ENCODE measurements at places on chromosomes 7 and 10.

DNA sequence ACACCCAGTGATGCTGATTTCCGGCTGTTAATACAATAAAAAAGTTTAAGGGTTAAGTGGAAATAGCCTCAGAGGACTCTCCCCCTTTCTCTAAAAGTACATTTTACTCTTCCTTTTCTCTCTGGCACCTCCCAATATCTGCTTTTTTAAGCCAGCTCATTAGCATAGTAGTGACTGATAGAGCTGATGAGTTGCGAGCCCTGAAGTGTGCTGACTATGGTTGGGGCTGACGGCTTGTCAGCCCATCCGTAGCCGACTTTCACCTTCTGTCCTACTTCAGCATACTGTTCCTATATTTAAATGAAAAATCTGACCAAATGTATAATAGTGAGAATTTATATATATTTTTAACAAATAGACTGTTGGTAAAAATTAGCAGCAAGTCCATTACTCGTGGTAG lies 80.0 kb downstream of the SHH start:
- no peak for DNase-seq

DNA sequence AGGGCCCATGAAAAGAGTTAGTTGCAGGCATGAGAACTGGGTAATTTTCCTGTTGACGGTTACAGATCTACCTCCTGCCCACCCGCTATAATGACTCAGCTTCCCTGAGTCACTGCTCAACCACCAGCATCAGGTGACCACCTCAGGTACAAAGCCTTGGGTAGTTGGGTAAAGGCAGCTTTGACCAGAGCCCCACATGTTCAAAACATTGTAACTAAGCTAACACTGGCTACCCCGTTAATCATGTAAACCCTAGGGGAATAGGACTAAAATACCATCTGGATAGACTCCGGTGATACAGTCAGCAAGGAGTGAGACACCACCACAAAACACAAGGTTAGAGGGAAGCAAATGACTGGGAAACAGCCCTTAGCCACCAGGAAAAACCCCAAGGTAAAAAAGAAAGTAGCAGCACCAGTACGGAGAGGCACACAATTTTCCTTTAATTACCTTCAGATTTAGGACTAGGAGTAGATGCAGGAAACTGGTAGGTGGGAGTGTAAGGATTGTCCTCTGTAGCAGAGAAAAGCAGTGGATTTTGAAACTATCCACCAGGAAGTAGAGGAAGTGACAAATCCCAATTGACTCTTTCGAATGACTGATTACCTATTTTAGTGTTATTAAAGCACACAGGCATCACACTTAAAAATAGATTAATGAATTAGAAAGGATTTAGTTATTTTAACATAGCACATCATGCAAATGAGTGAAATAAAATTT lies 103.5 kb upstream of the PDLIM1 start:
- peak; percentile 75 for DNase-seq

DNA sequence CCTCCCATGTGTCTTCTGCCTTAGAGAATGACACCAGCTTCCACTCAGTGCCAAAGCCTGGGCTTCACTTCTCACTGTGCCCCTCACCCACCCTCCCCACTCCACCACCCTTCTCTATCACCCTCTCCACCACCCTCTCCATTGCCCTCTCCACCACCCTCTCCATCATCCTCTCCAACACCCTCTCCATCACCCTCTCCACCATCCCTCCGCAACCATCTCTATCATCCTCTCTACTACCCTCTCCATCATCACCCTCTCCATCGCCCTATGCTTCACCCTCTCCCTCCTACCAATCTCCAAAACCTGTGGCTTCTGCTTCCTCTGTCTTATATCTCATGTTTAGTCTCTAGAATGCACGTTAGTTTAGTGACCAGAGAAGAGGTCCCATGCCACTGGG lies 91.0 kb upstream of the TMEM72 start:
- no peak for DNase-seq

DNA sequence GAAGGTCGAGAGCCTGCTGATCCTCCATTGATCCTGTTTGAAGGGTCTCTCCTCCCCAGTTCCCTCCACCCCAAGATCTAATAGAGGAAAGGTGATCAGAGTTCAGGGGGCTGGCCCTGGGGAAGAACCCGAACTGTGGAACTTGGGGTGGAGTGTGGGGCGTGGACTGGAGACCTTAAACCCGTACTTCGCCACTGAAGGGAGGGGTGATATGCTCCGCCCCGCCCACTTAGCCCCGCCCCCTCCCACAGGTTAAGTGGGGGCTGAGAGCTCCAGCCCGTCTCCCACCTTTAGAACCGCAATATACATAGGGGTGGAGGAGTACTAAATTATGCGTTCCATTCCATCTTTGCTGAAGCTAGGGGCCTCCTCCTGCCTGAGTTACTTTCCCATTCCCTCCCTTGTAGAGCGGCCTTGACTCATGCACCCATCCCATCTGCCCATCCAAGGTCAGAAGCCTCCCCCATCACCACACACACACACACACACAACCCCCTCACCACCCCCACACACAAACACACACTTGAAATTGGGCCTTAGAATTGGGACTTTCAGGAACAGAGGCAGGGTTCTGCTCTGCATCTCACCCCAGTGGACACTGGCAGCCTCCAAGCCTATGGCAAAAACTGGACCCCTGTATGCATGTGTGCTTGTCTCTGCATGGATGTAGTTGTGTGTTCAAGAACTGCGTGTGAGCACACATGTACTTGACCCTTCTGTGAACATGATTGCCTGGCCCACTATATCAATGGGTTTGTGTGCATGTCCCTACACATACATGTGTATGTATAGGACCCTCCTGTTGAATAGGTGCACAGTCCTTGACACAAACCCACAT lies 991 bp downstream of the SEMA4G start:
- DNase-seq: no peak

- DNase-seq: peak; percentile 52
Observed at GRCh38 chr10:6493521-6494441, 86.3 kb downstream of the PRKCQ start.

- no peak for DNase-seq
Observed at GRCh38 chr10:75283671-75284470, 48.1 kb upstream of the COMTD1 start.

- DNase-seq: no peak
Observed at GRCh38 chr7:97845622-97846203, 26.5 kb downstream of the ASNS start.

- no peak for DNase-seq
Observed at GRCh38 chr7:149680331-149681025, 92.9 kb downstream of the ZNF467 start.

- no peak for DNase-seq
Observed at GRCh38 chr10:17785276-17785930, 23.7 kb upstream of the MRC1 start.

DNA sequence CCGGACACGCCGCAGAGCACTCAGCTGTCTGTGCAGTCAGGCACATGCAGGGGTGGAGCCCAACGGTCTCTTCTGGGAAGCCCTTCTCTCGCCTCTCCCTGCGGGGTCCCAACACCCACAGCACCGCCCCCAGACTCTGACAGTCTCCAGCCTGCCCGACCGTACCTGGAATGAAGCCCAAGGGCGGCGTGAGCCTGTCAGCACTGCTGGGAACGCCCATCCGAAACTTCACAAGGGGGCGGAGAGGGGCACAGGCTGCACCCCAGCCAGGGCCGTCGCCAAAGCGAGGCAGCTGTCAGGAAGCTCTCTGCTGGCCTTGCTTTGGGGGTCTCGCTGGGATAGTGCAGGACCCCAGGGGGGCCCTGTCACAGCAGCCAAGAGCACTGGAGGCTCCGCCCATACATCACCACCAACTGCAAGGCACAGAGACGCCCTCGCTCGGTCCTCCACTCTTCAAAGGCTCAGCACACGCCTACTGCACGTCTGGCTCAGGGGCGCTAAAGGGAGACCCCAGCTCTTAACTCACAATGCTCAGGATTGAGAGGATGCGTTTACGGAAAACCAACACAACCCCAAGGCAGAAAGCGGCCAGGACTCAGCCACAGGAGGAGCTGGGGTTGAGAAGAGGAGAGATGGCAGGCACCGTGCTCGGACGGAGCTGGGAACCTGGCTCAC lies 30.9 kb downstream of the MAD1L1 start:
- no peak for DNase-seq

- no peak for DNase-seq
Observed at GRCh38 chr10:72276421-72277339, 3.0 kb downstream of the DDIT4 start.

- DNase-seq: no peak
Observed at GRCh38 chr10:31912898-31913850, 15.5 kb downstream of the ARHGAP12 start.

DNA sequence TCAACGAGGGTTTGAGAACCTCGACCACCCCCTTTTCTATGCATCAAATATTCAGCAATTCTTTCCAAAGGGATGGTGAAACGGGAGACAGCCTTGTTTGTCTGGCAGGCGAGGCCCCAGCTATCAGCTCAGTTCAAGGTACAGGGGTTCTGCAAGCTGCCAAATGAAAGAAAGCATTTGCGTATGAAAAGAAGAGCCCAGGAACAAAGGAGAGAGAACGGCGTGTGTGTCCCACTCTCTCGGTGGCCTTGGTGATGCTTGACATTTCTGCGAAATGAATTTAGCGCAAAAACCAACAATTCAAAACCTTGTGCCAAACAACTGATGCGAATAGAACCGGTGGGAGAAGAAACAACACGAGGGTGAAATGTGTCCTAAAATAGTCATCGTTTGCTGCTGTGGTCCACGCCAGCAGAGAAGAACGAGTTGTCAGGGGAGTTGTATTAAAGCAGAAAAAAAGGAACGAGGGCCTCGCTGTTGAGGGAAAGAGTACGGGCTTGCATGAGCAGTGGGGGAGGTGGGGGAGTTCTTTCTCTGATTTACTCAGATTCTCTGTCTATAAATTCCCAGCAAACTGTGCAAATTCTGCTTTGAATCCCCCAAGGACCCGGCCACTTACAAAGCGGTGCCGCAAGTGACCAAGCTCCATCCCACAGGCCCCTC lies 97.7 kb downstream of the TMEM130 start:
- no peak for DNase-seq

GRCh38 chr10:91880310-91880709 lies 29.0 kb downstream of the FGFBP3 start:
- peak; percentile 59 for DNase-seq

- no peak for DNase-seq
Observed at GRCh38 chr10:100021322-100021721, 11.6 kb upstream of the DNMBP start.

DNA sequence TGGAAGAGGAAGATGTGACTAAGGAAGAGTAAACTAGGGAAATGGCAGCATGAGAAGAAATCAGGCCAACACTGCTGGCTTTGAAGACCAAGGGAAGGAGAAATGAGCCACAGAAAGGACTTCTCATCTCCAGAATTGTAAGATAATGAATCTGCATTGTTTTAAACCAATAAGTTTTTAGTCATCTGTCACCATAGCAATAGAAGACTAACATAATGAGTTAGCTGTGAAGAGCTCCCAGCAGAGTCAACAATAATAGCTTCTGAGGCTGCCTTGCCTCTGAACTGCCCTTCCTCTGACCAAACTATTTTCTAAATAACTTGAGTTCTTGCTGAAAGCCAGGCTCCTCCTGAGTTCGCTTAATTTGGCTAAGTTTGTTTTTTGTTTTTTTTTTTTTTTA lies 103.6 kb downstream of the CACNA2D1 start:
- no peak for DNase-seq

GRCh38 chr7:144023171-144023827 lies 23.2 kb downstream of the OR6B1 start:
- no peak for DNase-seq

DNA sequence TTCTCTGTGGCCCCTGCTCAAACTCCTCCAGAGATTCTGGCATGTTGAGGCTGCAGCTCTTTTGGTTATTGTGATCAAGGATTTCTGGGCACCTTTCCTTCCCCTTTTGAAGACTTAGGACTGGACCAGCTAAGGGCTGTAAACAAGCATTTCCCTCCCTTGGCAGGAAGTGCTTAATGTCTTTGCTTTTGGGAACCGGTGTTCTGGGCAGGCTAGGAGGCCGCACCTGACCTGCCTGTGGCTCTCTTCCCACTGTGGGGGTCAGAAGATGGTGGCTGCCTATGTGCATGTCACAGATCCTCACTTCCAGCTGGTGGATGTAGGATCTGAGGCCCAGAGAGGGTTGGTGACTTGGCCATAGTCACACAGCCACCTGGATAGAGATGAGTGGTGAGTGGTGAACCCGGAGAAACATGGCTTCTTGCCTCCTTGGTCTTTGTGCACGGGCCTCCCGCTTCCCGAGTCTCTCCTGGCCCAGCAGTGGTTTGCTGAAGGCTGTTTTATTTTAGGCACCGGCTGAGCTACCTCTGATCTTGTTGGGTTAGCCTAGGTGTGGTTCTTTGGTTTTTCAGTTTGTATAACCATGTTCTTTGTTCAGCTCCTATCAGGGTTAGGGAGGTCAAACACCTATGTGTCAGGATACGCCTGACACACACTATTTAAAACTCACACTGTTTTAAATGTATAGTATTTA lies 82.0 kb downstream of the GRK5 start:
- no peak for DNase-seq

- DNase-seq: no peak
Observed at GRCh38 chr10:43153901-43154300, 15.7 kb downstream of the CSGALNACT2 start.

GRCh38 chr10:119543814-119544642 lies 1.5 kb upstream of the RGS10 start:
- no peak for DNase-seq

DNA sequence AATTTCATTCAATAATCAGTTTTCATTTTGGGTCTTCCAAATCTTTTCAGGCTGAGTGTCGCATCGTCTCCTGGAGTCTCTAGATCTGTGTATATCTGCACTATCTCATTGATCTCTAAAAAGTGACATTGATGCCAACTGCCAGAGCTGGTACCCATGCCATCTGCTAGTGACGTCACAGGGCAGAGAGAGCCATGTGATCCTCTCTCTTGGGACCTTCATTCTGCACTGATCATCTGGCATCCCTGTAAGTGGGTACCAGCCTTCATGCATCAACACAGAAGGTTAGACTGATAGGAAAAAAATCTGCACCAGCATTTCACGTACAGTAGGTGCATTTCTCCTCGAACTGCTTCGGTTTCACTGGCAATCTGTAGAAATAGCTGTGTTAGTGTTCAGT lies at the start of gene NEUROD6:
TSS of gene NEUROD6 (minus strand) at position 124 of the 400 bp plus-strand sequence. CDS start 1,458 bp downstream, outside the sequence.
- DNase-seq: no peak

- DNase-seq: no peak
Observed at GRCh38 chr7:98368716-98369115, 32.2 kb downstream of the BAIAP2L1 start.

DNA sequence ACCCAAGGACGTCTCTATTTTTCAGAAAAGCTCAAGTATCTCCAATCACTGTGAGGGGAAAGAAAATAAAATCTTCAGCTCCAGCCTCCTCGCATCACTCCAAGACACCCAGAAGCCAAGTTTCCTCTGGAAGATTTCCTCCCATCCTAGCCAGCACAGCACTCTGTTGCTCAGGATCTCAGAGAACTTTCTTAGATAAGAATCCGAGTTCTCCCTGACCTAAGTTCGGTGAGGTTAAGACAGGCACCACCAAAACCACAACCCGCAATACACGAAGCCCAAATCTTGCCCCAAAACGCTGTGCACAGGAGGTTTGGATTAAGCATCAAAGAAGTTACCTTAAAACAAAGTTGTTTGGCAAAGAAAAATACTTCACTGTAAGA lies 4.2 kb downstream of the FAM53B start:
- no peak for DNase-seq

- DNase-seq: no peak
Observed at GRCh38 chr7:9958486-9958885, 1015.2 kb upstream of the PHF14 start.

Measured in epithelial cell of prostate (primary cell).